ENCODE measurements at places on chromosomes 4 and X. TPM values are rescaled to one million over a fixed set of nuclear protein-coding genes. Genes with fewer than 3 reads are reported as not detected.

Gene PRICKLE3
- polyA plus RNA-seq: 9.5 TPM

Gene CCDC120
- 1.2 TPM for polyA plus RNA-seq

Gene BMPR1B
- polyA plus RNA-seq: not detected

Gene SHOX
- not detected for polyA plus RNA-seq

Gene F11
- polyA plus RNA-seq: not detected

Gene SHROOM4
- not detected for polyA plus RNA-seq

Gene TRAM1L1
- polyA plus RNA-seq: not detected

Gene ARHGEF6
- polyA plus RNA-seq: 39.6 TPM

Gene SLC25A5
- 298 TPM for polyA plus RNA-seq

All from IgD-negative memory B cell (primary cell).